ENCODE measurements at places on chromosomes 1 and 21. TPM values are rescaled to one million over a fixed set of nuclear protein-coding genes. Genes with fewer than 3 reads are reported as not detected.

GRCh38 chr1:78491451-78492071 lies 787 bp downstream of the PTGFR start:
- DNase-seq: no peak

Gene USH2A
- not detected for total RNA-seq

GRCh38 chr1:213051881-213052202 lies 801 bp downstream of the RPS6KC1 start:
- no peak for DNase-seq

- no peak for DNase-seq
These were observed 958.3 kb downstream of the ADGRL2 start for GRCh38 chr1:82759035-82759434.

Gene TSPAN1
- 0.83 TPM for total RNA-seq

- DNase-seq: no peak
These were observed 69.2 kb upstream of the WLS start for GRCh38 chr1:68301471-68302001.

Gene S100A8
- total RNA-seq: not detected
